ENCODE measurements at places on chromosomes 7 and 10.

DNA sequence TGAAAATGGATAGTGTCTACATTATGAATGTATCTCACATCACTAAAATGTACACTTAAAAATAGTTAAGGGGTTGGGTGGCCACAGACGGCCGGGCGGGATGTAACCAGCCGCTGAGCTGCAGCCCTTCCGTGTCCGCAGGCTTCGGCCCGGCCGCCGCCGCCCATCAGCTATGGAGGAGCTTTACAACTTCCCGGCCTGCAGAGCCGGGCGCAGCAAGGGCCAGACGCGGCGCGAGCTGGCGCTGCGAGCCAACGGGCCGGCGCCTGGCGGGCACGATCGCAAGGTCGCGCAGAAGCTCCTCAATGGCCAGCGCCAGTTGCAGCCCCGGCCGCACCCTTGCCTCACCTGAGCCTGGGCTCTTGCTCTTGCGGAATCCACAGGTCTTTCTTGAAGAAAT is 69.1 kb downstream of the KMT2C start:
- DNase-seq: no peak

- no peak for DNase-seq
Observed at GRCh38 chr10:133613699-133614098, 12.9 kb downstream of the FRG2B start.

GRCh38 chr7:28551331-28551730 is 139.0 kb downstream of the CREB5 start:
- no peak for DNase-seq

- DNase-seq: no peak
Observed at GRCh38 chr10:129545261-129545660, 78.2 kb downstream of the MGMT start.

- no peak for DNase-seq
Observed at GRCh38 chr10:18582803-18583202, 68.6 kb downstream of the NSUN6 start.

DNA sequence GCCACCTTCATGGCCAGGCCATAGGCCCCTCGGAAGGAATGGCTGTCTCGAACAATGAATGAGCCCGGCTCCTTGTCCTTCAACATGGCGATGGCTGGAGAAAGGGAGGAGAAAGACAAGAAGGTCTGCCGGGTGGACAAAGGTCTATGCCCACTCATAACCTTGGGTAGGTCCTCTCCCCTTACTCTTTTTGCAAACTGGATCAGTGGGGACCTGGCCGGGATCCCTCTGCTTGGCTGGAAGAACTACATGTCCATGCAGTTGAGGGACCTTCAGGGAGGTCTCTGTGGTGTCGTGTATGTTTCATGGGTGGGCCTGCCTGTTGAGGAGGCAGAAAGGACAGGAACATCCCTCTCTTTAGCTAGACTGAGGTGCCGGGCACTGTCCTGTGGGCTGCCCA is 284.8 kb downstream of the TNS3 start:
- DNase-seq: peak; percentile 29

DNA sequence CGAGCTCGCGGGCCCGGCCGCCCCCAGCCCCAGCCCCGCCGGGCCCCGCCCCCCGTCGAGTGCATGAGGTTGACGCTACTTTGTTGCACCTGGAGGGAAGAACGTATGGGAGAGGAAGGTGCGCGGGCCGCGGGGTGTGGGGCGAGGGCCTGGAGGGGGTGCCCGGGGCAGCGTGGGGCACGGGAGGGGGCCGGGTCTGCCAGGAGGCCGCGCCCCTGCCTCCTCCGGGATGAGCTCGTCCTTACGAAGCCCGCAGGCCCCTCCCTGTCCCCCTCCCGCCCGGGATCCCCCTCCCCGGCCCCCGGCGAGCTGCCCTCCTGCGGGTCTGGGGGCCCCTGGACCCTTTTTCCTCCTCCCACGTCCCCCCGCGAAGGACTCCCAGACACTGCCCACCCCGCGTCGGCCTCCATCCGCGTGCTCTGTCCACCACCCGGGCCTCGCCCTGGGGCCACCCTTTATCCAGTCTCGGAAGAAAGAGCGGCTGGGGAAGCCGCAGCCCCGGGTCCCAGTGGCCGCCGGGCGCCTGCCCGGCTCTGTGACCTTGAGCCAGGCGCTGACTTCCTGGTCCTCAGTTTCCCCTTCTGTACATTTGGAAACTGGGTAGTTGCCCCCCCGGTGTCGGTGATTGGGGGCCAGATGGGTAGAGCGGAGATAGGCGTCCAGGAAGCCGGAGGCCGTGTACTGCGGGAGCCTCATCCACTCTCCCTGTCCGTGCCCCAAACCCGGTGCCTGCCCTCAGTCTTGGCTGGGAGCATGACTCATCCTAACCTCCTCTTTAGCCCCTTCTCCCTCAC is 521 bp downstream of the LIMK1 start:
- DNase-seq: no peak

GRCh38 chr10:12503311-12503710 is 154.0 kb downstream of the CAMK1D start:
- DNase-seq: peak; percentile 42

- no peak for DNase-seq
Observed at GRCh38 chr7:35355911-35356310, 102.0 kb upstream of the TBX20 start.

- DNase-seq: no peak
Observed at GRCh38 chr7:136555933-136556332, 312.5 kb upstream of the CHRM2 start.

- no peak for DNase-seq
Observed at GRCh38 chr10:30125496-30125895, 66.1 kb upstream of the JCAD start.

DNA sequence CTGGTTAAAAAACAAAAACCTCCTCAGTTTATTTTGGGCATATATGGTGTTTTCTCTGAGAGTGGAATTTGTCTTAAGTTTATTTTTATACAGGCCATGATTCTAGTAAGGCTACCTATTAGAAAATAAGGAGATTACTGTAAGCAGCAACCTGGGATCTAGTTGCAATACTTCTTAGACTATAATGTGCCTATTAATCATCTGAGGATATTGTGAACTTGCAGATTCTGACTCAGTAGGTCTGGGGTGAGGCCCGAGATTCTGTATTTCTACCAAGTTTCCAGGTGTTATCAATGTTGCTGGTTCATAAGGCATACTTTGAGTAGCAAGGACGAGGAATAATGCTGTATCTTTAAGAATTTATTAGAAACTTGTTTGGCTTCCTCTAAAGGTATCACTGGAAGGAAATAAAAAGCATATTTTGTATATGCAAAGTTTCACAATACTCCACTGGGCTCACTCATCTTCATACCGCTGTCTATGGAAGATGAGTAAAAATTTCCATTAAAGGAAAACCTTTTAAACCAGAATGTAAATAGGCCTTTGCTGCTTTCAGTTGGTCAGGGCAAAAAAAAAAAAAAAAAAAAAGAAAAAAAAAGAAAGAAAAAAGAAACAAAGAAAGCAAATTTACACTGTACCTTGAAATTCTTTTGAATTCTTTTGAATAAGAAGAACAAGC is 105.8 kb downstream of the BMPER start:
- no peak for DNase-seq

DNA sequence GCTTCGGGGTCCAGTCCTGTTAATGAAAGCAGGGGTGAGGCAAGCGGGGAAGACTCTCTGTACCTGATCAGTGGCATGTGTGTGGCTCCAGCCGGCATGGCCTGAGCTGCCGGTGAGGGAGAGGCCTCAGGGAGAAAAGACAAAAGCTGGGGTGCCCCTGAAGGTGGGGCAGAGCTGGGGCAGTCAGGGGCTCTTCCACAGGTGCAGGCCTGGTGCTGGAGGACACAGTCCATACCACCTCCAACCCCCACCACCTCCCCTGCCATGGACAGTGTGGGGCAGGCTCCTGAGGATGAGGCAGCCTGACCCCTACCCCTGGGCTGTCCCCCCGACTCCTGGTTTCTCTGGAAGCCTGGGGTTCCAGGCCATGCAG is 129.5 kb downstream of the LHPP start:
- no peak for DNase-seq

DNA sequence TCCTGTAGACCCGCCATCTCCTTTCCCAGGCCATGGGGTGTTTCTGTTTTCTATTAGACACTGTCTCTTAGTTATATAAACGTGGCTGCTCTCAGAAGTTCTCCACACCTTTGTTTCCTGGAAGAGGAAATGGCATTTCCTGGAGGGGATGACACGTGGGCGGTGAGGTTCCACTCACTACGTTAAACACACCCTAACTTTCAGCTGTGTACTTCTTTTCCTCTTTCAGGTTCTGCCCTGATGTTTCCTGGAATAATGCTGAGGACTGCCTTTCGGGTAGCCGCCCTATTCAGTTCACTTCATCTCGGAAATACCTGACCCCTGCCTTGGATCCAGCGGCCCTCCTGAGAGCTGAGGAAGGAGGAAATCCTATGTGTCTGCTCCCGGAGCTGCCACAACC is 3.4 kb upstream of the PRKCQ start:
- DNase-seq: no peak

DNA sequence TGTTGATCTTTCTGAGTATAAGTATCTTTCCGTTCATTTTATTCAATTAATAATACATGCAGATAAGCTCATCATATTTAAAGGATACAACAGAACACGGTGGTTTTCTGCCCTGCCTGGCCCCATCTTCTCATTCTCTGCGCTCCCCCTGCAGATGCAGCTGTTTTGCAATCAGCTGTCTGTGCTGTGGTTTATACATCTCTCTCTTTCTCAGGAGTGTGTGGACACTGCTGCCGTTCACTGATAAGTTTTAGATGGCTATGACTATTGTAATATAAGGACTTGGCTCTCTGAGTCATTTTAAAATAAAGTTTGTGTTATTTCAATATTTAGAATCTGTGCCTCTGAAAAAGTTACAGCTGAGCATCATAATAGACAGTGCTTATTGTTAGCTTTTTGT is 54.5 kb downstream of the CUL1 start:
- no peak for DNase-seq

- DNase-seq: no peak
Observed at GRCh38 chr7:96426027-96426426, 104.1 kb upstream of the SLC25A13 start.

DNA sequence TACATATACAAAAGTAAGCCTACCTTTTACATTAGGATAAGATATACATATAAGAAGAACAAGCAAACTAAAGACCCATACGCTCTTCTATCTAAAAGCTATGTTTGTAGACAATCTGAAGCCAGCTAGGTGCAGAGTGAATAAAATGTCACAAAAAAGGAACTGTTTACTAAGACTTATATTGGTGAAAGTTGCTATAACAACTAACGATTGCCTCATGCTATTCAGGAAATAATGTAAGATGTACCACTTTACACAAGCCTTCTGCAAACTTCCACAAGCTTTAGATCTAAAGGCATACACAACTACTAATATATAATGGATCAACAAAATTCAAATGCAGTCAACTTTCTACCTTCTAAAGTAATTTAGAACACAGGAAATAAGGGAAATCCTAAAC is 175.1 kb downstream of the SRPK2 start:
- DNase-seq: no peak

DNA sequence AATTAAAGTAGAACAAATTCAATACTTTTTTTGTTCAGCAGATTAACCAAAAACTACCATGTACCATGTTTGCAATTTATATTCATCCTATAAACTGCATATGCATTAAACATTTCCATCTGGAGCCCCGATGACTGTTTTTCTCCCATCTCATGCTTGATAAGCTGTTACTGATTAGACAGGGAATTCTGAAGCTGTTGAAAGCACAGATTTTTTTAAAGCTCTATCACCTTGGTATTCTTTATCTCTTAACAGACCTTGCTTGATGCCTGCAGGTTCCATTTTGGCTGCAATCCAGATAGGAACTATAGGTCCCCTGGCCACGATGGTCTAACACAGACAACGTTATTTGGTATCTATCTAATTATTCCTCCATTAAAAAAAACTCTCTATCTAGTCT is 961.7 kb downstream of the CNTNAP2 start:
- no peak for DNase-seq

GRCh38 chr7:67301667-67302066 is 305.0 kb downstream of the TYW1 start:
- no peak for DNase-seq

- DNase-seq: no peak
Observed at GRCh38 chr10:45495438-45496152, 121.6 kb downstream of the ALOX5 start.

DNA sequence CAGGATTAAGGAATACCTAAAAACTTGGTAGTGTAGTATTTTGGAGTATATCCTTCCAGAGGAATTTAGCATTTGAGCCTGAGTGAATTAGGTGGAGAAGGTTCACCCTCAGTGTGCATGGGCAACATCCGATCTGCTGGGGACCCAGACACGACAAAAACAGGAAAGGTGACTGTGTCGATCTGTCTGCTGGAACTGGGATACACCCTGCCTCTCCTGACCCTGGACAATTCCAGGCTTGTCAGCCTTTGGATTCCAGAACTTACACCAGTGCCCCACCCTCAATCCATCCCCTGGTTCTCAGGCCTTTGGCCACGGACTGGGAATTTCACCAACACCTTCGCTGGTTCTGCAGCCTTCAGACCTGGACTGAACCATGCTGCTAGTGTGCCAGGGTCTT is 41.9 kb downstream of the PTPRE start:
- DNase-seq: no peak

GRCh38 chr10:18214691-18215563 is 74.7 kb downstream of the CACNB2 start:
- DNase-seq: no peak

DNA sequence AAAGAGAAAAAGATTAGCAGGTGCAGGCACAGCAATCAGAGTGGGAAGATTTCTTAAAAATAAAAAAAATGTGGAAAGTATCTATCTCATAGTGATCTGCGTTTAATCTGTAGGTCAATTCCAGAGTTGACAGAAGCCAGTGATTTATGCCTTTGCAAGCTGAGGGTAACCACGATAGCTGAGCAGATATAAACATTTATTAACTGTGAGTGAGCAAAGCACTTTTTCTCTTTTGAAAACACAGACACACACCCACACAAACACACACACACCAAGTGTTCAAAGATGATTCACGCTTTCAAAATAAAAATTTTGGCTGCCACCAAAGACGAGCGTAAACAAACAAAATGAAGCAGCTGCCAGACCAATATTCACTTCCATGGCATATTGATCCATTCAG is 243.2 kb upstream of the SLC26A5 start:
- no peak for DNase-seq

- DNase-seq: no peak
Observed at GRCh38 chr7:22675917-22676343, 51.1 kb upstream of the IL6 start.

GRCh38 chr7:12722636-12723605 is 35.5 kb downstream of the ARL4A start:
- DNase-seq: no peak

- no peak for DNase-seq
Observed at GRCh38 chr10:115335366-115335765, 242.2 kb downstream of the ATRNL1 start.

- no peak for DNase-seq
Observed at GRCh38 chr10:127903789-127904188, 3.1 kb upstream of the PTPRE start.

DNA sequence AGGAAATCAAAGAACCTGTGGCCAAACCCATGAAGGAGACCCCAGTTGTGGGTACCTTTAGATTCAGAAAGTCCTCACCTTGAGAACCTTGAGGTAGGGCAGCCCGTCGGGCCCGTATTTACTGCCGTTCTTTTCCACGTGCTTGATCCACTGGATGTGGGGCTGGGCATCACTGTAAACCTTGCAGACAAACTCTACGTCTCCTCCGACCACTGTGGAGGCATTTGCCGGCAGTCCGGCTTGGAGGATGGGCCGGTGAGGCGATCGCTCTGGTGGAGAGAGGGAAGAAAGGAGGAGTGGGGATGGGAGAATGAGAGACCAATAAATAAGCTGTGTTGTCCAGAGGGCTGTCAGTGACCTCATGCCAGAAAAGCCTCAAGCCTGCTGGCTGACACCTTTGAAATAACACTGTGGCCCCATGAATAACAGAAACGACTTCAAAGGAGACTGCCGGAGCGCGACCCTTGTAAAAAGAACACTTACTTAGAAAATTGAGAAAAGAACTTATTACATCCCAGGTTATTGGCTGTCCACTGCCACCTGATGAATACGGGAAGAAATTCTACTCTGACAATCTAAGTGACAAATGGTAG is 78.2 kb downstream of the FGFR2 start:
- no peak for DNase-seq

All from H1 (cell line).